COR-L47 (cell line): ENCODE measurements at places on chromosomes 2 and 18.

GRCh38 chr2:80111185-80111584 lies 193.4 kb downstream of the LRRTM1 start:
- DNase-seq = no peak

DNA sequence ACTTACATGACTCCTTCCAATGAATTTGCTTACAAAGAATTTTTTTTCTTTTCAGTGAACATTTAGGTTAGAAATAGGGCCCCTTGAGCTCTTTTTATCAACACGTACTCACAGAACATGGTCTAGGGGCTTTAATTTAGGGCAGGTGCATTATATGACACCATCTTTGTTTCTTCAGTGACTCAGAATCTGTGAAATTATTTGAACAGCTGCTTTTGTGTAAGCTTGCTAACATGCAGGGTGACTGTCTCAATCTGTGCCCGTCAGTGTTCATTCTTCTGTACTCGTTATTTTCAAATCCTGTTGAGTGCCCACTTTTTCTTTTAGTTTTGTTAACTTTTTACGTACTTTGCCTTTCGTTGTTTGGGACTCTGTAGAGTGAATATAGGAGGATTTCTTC lies 52.8 kb upstream of the CABYR start:
- DNase-seq = peak; percentile 56

DNA sequence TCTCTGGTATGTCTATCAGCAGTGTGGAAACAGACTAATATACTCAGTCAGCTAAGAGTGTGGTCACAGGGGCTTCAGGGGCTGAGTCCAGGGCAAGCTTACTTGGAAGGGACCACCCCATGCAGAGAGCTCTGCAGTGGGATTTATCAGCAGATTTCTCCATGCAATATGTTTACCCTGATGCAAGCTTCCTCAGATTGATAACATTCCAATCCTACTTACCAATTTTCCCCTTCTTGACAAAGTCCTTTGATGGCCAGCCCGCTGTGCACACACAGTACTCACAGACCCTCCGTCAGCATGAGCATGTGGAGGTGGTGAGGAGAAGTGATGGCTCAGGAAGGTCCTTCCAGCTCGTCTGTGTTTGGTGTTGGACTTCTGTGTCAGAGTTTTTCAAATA lies 51.8 kb downstream of the SH3RF3 start:
- no peak for DNase-seq

- DNase-seq = no peak
These were observed 17.7 kb upstream of the AKAIN1 start for GRCh38 chr18:5214583-5215351.

GRCh38 chr2:86675511-86676015 lies 44.5 kb upstream of the RMND5A start:
- no peak for DNase-seq

DNA sequence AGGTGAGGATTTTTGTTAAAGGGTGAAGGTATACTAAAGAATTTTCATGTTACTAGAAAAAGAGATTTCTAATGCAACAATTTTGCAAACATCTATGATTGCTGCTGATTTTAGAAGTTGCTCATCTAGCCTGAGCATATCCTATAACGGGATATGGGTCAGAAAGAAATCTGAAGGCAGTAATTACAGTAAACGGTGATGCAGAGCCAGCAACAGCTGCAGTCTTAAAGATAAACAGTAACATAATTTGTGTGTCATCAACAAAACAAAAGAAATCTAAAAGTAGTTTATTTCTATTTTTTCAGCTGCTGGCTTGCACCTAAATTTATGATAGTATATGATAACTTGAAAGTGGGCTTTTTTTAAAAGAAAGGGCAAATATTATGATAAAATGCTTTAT lies 215.7 kb downstream of the SLC4A10 start:
- DNase-seq = peak; percentile 72

GRCh38 chr18:986051-986450 lies 81.4 kb downstream of the ADCYAP1 start:
- DNase-seq = no peak

DNA sequence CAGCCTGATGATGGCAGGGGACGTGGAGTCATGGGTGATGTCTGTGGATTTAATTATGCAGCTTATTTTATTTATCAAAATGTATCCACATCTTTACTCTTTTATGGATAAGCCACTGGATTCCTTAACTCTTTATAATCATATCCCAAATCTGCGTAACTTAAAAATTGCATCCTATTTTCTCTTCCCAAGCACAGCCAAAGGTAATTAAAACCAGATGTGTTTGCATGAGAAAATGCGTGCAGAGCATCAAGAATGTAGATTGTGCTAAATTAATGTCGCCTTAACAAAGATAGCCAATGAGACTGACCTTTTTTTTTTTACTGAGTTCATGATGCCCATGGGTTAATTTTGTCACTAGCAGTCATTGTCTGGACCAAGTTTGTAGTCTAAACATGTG lies 10.0 kb downstream of the SH3RF3 start:
- DNase-seq = no peak

GRCh38 chr2:29376541-29376940 lies 261.3 kb downstream of the CLIP4 start:
- no peak for DNase-seq
